Cerebellar nuclear complex (tissue), 1 donor: ENCODE measurements at places on chromosomes 12 and 14.

DNA sequence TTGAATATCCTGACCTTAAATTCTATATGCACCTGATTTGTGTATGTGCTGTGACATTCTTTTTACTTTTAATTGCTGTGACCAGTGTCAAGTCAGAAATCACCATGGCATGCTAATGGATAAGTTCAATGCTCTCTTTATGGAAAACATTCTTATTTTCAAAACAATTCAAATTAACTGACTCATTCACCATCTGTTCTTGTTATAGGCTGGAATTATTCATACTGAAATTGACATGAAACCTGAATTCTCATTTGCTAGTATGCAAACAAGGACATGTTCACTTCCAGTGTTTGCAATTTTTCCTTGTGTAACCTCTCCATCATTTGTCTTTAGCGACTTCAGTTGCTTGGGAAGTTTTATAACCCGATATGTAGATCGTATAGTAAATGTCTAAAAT, at the start of gene TAS2R30:
TAS2R30 (minus strand) TSS at position 340 of the 400 bp plus-strand sequence. CDS start 400 bp downstream, outside the sequence.
- DNase-seq, result no peak

- no peak for DNase-seq
These were observed 921.2 kb upstream of the FOXG1 start for GRCh38 chr14:27845241-27845850.

DNA sequence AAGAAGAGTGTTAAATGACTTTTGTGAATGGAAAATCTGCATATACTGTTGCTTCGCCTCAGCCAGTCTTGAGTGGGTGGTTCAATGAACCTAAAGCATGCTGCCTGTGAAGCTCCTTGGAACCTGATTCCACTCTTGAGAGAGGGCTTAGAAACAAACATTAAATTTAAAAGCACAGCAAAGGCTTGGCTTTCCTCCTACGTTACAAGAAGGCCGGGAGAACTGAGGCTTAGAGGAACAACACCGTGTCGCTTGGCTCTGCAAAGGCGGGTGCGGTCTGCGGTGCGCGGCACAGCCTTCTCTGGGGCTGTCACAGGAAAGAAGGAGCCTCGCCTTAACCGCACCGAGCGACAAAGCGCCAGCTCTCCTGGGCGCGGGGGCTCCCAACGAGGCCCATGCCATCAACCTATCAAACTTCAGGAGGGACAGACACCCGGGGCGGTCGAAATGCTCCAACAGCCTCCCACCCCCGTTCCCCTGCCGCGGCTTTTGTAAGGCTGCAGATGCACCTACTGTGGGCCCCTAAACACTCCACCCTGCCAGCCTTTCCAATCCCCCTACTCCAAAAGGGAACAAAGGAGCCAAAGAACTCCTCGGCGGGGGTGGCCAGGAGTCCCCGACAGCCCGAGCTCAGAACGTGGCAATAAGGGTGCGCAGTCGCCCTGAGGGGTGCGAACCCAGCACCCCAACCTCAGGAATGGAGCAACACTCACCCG, 729 bp downstream of the OSBPL8 start:
- DNase-seq, result no peak

DNA sequence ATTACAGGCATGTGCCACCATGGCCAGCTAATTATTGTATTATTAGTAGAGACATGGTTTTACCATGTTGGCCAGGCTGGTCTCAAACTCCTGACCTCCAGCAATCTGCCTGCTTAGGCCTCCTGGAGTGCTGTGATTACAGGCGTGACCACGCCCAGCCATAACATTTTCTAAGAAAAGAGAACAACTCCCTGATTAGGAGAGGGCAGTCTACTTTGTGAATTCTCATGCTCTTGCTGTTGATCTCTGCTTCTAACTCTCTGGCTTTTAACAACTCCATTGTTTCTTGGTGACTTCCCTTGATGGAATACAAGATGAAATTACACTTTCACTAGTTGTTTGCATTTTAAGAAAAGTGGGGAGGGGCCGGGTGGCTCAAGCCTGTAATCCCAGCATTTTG, 33.6 kb downstream of the SSH1 start:
- no peak for DNase-seq

GRCh38 chr12:61821381-61821780, 438.8 kb upstream of the USP15 start:
- DNase-seq, result no peak

- DNase-seq, result no peak
These were observed 16.1 kb downstream of the TNFAIP2 start for GRCh38 chr14:103139132-103140025.

- no peak for DNase-seq
These were observed 85.1 kb downstream of the BORCS5 start for GRCh38 chr12:12441843-12442461.

DNA sequence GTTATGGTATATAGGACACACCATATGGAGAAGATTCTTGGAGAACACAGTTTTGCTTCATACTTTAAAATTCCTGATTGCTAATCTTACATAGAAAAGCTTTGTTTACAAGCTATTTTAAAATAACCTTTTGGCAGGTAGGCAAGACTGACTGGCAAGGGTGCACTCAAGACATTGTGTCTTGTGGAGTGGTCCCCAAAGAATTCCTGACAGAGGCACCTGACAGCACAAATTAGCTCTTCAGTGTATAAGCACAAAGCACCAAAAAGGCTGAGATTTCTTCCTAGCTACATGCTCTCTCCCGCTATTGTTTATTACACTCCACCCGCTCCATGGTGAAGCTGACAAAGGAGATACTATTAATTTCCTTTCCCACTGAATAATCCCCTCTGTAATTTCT, 139.4 kb downstream of the MON2 start:
- DNase-seq, result no peak

DNA sequence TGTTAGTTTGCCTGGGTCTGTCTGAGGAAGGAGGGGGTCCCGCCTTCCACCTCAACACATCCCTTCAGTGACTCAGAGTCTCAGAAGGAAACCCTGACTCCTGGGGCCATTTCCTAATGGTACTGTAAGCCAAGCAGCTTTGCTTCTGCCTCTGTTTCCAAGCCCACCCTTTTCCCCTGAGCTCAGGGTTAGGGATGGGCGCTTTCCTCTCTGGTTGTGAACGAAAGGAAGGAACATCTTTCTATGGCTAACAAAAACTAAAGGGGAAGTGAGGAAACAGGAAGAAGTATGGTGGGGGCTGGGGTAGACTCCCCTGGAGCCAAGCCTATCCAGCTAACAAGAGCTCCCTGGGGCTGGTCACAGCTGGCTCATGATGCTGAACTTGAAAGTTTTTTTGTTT, 11.6 kb upstream of the UNC119B start:
- no peak for DNase-seq

GRCh38 chr12:67534046-67534445, 114.5 kb upstream of the DYRK2 start:
- no peak for DNase-seq

GRCh38 chr12:106301241-106301610, 1.3 kb upstream of the TCP11L2 start:
- no peak for DNase-seq

GRCh38 chr12:52197371-52198231, 5.8 kb upstream of the KRT80 start:
- peak; percentile 53 for DNase-seq

GRCh38 chr12:62915204-62915529, 19.8 kb downstream of the PPM1H start:
- DNase-seq, result no peak

DNA sequence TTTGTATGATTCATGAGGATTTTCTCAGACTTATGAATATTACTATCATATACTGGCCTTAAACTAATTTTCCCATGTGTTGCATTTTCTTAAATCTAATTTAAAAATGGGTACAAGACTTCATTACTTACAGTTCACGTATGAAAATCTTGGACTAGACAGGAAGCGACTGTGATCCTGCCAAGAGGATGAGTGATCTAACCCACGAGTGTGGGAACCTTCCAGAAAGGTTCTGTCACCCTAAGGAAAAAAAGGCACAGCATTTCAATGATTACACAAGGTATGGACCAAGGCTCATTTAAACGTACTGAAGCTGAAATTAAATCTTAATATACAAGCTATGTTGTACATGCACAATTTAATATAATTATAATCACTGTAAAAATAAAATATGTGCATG, 293.5 kb upstream of the DIO2 start:
- DNase-seq, result no peak

- DNase-seq, result no peak
These were observed 80.2 kb downstream of the PELI2 start for GRCh38 chr14:56198438-56198837.

GRCh38 chr14:72790887-72791566, 102.9 kb downstream of the DPF3 start:
- no peak for DNase-seq

- DNase-seq, result no peak
These were observed 251.6 kb downstream of the SLC15A4 start for GRCh38 chr12:128571906-128572810.

GRCh38 chr14:51921026-51921425, 60.6 kb downstream of the GNG2 start:
- DNase-seq, result no peak

DNA sequence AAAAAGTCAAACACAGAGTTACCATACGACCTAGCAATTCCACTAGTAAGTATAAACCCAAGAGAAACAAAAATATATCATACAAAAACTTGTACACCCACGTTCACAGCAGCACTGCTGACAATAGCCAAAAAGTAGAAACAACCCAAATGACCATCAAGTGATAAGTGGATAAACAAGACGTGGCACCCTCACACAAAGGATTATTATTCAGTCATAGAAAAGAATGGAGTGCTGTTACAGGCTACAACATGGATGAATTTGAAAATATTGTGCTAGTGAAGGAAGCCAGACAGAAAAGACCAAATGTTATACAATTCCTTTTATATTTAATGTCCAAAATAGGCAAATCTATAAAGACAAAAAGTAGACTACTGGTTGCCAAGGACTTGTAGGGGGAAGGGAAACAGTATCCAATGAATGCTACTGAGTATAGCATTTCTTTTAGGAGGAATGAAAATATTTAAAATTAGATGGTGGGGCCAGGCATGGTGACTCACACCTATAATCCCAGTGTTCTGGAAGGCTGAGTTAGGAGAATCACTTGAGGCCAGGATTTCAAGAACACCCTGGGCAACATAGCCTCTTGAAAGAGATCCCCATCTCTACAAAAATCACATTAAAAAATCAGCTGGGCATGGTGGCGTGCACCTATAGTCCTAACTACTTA, 41.9 kb downstream of the SPTLC2 start:
- no peak for DNase-seq

DNA sequence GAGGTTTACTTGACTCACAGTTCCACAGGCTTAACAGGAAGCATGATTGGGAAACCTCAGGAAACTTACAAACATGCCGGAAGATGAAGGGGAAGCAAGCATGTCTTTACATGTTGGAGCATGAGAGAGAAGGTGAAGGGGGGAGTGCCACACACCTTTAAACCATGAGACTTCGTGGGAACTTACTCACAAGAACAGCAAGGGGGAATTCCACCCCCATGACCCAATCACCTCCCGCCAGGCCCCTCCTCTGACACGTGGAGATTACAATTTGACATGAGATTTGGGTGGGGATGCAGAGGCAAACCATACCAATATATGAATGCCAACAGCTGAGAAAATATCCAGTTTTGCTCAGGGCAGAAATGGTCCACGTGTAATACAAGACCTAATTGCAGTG, 518.6 kb downstream of the VRK1 start:
- no peak for DNase-seq

DNA sequence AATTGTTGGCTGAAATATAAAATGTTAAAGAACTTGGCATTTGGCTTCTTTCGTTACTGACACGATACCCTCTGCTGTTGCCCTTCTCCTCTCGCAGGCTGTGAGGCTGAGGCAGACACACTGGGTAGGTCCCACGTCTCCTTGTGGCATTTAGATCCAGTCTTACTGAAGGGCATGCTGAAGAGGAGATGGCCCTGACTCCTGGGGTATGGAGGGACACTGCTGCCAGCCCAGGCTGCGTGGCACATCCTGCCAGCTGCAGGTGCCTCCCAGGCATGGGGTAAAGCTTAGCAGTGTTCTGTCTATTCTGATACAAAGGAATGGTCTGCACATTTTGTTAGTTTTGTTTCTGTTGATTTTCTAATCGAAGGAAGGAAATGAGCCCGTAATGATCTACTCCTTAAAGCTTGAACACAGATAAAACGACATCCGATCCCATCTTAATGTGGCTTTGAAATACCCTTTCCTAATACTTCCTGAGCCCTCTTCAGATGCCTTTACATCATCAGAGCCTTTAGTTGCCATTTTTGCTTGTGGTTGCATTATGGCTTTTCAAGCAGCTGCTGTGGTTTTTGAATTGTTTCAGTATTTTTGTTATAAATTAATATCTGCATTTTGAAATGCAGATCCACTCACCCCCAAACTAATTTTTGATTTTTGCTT, 61.1 kb downstream of the WDR20 start:
- no peak for DNase-seq

GRCh38 chr12:13196130-13196921, at the start of gene EMP1:
Gene EMP1 (plus strand): TSS chr12:13196726. CDS start chr12:13211511, 14,785 bp downstream.
- DNase-seq, result no peak

- DNase-seq, result no peak
These were observed 4.1 kb upstream of the KRT7 start for GRCh38 chr12:52228931-52229330.

DNA sequence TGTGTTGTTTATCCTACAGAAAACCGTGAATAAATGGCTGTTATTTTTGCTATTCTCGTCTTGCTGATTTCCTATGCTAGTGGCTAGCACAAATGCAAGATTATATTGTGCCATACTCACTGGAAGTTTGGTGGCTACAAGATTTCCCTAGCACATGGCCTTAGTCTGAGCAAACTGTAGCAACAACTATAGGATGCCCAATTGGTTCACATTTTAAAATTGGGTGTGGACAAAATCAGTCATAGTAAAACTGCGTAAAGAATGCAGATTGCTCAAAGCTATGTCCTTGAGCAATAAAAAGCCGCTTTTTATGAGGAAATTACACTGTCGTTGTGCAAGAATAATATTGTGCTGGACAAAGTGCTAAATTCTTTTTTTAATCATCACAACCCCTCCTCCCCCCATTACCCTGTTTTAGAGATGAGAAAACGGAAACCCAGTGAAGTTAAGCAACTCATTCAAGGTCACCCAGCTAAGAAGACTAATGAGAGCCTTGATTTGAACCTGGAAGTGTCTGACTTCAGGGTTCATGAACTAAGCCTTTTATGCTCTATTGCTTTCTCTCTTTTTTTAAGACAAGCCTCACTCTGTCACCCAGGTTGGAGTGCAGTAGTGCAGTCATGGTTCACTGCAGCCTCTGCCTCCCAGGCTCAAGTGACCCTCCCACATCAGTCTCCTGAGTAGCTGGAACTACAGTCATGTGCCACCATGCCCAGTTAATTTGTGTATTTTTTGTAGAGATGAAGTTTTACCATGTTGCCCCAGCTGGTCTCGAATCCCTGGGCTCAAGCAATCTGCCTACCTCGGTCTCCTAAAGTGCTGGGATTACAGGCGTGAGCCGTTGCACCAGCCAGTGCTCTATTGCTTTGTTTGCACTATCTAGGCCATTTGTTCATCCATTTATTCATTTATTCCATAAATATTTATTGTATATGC, 73.6 kb downstream of the SRGAP1 start:
- no peak for DNase-seq

DNA sequence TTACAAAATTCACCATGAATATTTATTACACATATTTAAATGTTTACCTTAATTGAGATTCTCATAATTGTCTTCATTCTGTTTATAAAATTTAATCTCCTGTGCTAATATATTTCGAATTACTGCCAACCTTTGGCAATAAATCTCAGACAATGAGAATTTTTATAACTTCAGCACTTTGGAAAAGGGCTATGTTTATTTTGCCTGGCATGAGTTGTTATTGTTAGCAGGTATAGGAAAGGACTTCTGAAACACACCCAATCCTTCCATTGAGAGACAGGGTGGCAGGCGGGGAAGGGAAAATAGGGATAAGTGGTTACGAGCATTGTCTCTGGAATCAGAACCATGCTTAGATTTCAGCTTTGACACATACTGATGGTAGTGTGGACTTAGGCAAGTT, 12.1 kb upstream of the MSRB3 start:
- DNase-seq, result no peak

GRCh38 chr12:116517431-116518045, 41.6 kb upstream of the MAP1LC3B2 start:
- DNase-seq, result no peak
